ENCODE measurements at places on chromosomes 12 and 14.

GRCh38 chr12:2113119-2113912 lies 60.5 kb downstream of the CACNA1C start:
- no peak for DNase-seq

DNA sequence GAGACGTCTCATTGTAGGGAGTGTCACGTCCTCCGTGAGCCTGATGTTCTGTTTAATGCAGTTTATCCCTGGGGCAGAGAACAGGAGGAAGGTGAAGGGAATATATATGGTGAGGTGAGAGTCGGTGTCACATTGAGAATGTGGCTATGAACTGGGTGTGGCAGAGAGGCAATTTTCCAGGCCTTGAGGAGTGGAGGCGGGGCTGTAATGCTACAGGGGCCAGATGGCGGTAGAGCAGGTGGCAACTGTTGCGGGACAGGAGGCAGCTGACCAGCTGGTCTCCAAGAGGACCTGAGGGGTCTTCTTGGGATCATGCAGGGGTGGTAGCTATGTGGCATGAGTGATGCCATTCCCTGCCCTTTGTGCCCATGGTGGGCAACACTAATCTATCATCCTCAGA lies 59.6 kb downstream of the CACNA1C start:
- DNase-seq, result no peak

GRCh38 chr12:46414591-46415268 lies 42.2 kb upstream of the SLC38A2 start:
- DNase-seq, result no peak

GRCh38 chr14:71764701-71765382 lies 167.4 kb upstream of the RGS6 start:
- DNase-seq, result no peak

DNA sequence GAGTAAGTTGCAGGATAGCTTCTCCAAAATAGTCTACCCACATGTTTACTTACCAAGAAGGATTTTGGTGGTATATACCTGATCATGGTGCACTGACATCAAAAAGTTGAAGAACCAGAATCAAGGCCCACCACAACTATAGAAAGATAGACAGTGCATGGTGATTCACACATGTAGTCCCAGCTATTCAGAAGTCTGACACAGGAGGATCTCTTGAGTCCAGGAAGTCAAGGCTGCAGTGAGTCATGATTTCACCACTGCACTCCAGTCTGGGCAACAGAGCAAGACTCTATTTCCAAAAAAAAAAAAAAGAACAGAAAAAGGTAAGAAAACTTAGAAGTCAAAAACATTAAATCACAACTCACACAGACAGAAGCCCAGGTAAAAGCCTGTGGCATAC lies 422.2 kb upstream of the FOXG1 start:
- DNase-seq, result no peak

- no peak for DNase-seq
Measured at GRCh38 chr14:72169521-72169920, 237.3 kb downstream of the RGS6 start.

GRCh38 chr12:45658020-45658419 lies 71.5 kb upstream of the ARID2 start:
- DNase-seq, result no peak

- DNase-seq, result no peak
Measured at GRCh38 chr14:21163871-21164291, 8.0 kb upstream of the OR5AU1 start.

DNA sequence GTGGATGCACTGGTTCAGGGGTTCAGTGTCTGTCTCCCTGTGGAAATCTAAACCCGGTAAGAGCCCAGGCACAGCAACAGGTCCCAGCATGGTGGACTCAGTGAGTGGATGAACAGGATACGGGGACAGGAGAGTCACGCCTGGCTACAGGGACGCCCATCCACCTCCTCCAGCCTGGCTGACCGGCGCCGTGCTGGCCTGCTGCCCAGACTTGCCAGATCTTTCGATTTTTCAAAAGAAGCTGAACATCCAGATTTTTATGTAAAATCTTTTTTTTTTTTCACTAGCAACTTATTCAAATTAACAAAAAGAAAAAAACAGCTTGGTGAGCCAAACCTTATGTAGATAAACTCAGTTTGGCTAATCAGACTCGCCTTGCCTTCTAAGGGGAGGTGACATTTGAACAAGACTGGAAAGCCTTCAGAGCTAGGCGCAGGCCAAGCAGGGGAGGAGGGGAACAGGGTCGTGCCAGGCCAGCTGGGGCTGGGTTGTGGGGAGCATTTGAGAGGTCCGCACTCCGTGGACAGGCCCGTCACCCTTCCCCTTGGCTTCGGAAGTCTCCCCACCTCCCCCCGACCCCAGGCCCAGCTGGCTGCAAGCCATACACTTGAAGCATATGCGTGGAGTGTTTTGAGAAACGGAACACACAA lies 87.8 kb upstream of the NCOR2 start:
- peak; percentile 69 for DNase-seq

- DNase-seq, result no peak
Measured at GRCh38 chr14:95432144-95433093, 84.0 kb downstream of the SYNE3 start.

GRCh38 chr14:103581954-103582703 lies 19.4 kb downstream of the COA8 start:
- DNase-seq, result no peak

All from occipital lobe (tissue), 3 donors.